ENCODE measurements at places on chromosomes 11 and 22. TPM values are rescaled to one million over a fixed set of nuclear protein-coding genes. Genes with fewer than 3 reads are reported as not detected.

The PCNX3 gene
- total RNA-seq, result 57.6 TPM

- DNase-seq, result no peak
These were observed 392.2 kb downstream of the TBC1D22A start for GRCh38 chr22:47154621-47155081.

DNA sequence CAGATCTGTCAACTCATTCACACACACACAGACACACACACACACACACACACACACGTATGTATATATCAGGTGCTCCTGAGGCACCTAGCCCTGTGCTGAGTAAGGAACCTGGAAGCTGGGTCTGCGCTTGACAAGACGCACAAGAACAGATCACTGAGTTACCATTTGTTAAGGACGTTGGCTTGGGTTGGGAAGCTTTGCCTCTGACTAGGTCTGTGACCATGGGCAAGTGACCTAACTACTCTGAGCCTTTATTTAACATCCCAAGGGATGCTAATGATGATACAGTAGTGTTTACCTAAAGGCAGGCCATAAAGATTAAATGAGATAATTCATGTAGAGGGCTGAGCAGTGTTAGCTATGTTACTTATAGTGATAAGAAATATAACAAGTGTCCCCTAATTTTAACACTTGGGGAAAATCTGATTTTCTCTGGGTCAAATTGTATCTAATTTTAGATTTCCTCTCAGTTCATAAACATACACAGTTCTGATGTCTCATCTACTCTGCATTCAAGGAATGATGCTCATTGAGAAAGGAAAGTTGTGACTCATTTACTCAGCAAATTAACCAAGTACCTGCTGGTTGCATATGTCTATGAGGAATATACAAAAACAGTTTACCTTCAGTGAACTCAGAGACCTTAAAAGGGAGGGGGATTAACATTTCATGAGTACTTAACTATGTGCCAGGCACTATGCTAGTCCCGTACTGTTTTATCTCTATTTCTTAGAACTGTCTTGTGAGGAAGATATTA, 13.6 kb downstream of the RNF185 start:
- DNase-seq, result no peak

GRCh38 chr11:67287355-67288197, 1.5 kb upstream of the ANKRD13D start:
- DNase-seq, result no peak

- DNase-seq, result no peak
These were observed 42.0 kb upstream of the FIBIN start for GRCh38 chr11:26951809-26952515.

All from ureter (tissue), 1 donor.